ENCODE measurements at places on chromosomes 13 and 19.

DNA sequence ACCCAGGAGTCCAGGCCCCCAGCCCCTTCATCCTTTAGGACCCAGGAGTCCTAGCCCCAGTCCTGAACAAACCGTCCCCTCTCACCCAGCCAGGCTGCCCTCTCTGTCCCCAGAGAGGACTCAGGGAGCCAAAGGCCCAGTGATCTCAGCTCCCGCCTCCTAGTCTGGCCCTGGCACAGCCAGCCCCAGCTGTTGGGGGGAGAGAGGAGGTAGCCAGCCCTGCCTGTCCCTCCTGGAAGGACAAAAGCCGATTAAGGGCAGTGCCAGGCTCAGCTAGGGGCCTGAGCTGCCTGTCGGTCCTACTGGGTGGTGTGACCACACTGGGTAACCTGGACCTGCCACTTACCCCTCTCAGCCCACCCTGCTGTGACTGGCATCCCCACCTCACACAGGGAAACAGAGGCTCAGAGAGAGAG, 14.5 kb downstream of the LIPE start:
- no peak for DNase-seq

- no peak for DNase-seq
Measured at GRCh38 chr13:20782116-20782708, 8.5 kb upstream of the EEF1AKMT1 start.

GRCh38 chr19:1349211-1349610, 34.5 kb upstream of the NDUFS7 start:
- no peak for DNase-seq

DNA sequence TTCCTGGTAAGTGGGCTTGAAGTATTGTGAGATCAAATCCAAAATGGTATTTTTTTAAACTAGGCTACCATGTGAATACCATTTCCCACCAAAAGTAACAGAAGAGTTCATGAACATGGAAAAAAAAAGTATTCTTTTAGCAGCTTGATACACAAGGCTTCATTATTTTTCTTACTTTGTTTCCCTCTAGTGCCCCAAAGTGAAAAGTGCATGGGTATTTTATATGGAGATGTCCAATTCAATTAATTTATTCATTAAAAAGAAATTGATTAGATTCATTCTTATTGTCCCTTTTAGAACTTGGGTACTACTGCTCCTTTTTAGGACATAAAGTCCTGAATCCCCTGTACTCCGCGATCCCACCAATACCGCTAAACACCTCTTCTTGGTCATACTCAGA, 28.6 kb upstream of the SCEL start:
- DNase-seq = no peak

DNA sequence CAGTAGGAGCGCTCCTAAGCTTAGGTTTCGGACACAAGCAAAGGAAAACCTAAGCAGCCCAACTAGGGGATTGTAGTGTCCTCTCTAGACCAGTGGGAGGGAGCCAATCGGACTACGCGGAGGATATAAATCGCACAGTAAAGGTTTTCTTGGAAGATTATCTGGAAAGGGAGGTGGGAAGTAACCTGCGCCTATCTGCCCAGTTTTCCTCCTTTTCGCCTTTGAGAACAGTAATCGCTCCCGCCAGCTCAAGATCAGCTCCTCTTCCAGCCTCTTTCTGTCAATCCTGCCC, 456 bp upstream of the RAB4B start:
- no peak for DNase-seq

DNA sequence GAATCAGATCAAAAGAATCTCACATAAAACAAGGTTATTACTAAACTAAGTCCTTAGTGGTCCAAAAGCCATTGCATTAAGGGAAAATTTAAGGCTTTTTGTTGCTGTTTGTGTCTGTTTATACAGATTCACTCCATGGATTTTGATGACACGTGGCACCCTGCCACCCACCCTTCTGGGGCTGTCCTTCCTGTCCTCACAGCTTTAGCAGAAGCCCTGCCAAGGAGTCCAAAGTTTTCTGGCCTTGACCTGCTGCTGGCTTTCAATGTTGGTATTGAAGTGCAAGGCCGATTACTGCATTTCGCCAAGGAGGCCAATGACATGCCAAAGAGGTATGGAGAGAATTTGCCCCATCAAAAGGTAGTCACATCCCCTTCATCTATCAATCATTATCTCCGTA, 6.9 kb downstream of the ACOD1 start:
- no peak for DNase-seq

DNA sequence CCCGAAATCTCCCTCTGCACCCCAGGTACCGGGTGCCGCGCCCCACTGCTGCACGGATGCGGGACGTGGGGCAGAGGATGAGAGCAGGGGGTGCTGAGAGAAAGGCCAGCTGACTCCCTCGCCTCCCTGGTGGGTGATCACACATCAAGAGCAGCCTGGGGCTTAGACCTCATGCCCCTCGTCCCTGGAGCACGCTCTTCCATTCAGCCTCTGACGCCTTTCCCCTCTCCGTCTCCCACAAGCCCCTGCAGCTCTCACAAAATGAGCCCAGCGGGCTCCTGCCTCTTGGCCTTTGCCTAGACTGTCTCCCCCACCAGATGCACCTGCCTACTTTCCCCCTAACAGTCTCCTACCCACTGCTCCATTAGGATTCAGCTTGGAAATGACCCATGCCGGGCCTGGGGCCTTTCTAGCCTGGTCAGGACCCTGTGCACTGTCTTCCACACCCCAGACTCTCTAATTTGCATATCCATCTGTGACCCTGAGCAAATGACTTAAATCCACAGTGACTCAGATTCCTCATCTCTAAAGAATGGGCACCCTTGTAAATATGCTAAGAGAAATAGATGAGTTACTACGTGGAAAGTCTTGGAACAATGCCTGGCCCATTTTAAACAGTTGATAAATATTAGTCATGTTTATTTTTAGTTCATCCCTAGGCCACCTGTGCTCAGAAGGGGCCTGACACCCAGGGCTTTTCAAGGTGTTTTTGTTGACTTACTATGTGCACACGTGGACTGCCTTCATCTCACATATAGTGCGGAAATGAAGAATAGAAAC, 582 bp upstream of the PTPRH start:
- peak; percentile 54 for DNase-seq

GRCh38 chr13:47044842-47045241, 148.0 kb upstream of the HTR2A start:
- no peak for DNase-seq

DNA sequence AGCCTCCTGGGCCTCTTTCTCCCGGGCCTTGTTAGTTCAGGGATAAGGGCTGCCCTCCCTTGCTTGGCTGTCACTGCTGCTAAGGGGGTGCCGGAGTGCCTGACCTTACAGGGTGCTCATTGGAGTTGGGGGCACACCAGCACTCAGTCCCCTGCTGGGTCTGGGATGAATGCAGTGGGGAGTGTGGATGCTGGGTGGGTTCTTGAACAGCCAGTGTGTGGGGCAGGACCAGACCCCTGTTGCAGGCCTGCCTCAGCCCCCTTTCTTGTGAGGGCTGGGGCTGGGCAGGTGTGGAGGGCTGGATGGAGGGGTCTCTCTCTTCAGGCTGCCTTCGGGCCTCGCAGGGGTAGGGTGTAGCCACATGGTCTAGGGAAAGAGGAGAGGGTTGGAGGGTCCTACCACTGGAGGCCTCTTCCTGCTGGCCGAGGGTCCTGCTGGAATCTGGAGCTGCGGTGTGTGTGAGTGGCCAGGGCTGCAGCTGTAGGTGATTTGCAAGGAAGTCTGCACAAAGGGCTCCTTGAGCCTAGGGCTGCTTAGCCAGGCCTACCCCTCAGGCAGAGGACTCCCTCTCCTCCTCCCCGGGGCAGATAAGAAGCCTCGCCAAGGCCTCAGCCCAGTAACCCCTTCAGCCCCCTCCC, 3.2 kb downstream of the CEBPA start:
- no peak for DNase-seq
